Activated CD8-positive, alpha-beta memory T cell treated with anti-CD3 and anti-CD28 coated beads, Interleukin-2, amount 50 U/mL, for 4 hours (primary cell): ENCODE measurements at places on chromosomes 2 and 18.

DNA sequence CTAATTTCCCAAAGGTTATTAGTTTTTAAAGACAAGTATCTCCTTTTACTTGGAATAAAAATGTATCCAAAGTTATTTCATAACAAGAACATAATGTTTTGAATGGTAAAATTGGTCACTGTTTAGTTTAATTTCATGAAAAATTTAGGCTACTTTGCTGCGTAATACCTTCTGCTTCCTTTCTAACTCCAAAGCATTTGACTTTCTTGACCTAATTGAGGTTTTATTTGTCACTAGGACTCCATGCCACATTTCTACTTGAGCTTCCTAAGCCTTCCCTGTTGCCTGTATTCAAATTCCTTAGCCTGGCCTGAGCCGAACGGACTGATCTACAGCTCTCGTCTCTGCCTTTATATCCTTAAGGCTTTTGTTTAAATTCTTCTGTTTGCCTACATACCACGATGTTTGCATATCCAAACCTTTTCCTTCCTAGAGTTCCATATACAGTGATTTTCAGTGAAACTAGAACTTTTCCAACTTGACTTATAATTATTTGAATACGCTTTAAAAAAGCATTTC lies 25.1 kb downstream of the ARMC9 start:
- no peak for DNase-seq

DNA sequence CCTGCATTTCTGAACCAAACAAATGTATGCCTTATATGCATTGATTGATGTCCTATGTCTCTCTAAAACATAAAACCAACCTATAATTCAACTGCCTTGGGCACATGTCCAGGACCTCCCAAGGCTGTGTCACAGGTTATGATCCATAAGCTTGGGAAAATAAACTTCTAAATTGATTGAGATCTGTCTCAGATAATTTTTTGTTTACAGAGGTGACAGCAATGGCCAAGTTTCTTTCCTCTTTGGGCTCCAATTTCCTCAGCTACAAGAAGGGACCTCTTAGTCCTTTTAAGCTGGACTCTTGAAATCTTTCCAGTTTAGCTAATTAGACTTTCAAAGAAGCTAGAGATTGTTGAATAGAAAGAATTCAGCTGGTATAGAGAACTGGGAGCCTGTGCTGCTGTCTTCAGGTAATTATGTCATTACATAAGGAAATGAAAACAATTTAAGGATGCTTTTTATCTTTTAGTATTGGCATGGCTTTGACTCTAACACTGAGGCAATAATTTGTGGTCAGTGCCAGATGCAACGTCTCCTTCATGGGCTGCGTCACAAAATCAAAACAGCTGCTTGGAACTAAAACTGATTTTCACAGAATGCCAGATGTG lies 412.1 kb upstream of the TRIB2 start:
- no peak for DNase-seq

DNA sequence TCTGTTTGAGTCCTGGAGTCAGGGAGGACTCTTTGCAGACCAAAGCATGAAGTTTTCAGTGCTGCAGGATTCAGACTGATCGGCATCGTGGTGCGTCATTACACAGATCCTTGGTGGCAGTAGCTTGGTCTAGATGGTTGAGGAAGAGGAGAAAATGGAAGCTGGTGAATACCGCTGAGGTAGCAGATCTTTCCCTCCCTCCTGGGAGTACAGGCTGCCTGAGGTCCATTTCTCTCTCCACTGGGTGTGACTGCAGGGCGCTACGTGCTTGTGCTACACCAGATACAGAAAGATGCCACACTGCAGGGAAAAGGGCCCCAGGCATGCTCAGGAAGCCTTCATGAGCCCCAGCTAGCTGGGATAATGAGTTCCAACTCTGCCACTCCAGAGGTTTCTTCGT lies 3.3 kb upstream of the CNDP1 start:
- DNase-seq, result no peak

DNA sequence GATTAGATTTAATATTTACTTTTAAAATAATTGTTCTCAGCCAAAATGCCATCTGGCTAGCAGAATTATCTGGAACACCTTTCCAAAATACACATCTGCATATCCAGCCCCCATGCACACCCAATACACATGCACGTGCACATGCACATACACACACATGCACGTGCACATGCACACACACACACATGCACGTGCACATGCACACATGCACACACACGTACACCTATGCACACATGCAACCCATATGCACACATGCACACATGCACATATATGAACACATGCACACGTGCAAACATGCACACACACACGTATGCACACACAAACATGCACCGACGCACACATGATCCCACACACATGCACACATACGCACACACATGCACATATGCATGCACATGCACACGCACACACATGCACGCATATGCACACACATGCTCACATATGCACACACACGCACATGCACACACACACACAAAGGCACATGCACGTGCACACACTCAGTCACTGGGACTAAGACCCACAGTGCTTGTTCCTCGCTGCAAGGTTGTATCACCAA lies 53.5 kb downstream of the COPS8 start:
- no peak for DNase-seq

DNA sequence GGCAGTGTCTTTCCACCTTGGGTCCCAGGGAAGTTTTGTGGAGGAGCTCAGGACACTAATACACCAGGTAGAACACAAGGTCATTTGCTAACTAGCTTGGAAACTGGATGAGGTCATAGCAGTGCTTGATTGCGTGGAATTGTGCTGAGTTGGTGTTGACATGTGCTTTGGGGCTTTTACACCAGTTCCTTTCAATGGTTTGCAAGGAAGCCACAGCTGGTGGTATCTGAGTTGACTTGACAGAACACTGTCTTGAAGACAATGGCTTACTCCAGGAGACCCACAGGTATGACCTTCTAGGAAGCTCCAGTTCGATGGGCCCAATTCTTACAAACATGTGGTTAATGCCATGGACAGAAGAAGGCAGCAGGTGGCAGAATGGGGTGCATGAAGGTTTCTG lies 5.9 kb downstream of the CTLA4 start:
- DNase-seq, result no peak

DNA sequence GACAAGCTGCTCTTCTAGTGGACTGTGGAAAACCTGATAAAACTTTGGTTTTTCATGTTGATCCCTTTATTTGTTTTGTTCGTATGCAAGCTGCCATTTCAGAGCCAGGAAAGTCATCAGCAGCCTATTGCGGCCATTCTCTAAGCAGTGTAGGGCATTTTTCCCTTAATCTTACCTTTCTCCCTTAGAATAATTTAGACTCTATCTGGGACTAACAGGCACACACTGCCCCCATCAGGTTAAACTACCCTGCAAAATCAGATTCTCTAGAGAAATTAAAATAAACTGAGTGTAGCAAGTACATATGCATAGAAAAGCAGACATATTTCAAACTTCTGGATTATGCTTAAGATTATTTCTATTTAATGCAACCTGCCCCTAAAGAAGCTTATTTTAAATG lies 347.5 kb downstream of the METTL4 start:
- no peak for DNase-seq

GRCh38 chr2:208192611-208193236 lies 2.9 kb upstream of the C2orf80 start:
- DNase-seq, result no peak

DNA sequence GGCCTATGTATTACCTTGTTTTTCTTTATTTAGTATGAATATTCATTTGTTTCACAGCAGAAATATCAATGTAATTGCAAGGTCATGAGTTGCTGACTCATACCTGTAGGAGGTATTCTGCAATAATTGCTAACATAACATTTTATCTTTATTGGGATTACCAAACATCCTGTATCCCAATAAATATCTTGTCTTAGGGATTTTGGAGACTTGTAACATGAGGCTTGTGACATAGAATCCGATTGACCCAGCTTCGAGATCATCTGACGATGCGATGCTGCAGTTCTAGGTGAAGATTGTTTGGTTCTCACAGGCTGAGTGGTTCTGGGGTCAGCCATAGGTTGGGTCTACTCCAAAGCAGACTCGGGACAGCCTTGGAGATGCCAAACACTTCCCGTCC lies 133.4 kb upstream of the RND3 start:
- DNase-seq, result no peak

- no peak for DNase-seq
These were observed 166.6 kb upstream of the TANK start for GRCh38 chr2:160993654-160994061.

DNA sequence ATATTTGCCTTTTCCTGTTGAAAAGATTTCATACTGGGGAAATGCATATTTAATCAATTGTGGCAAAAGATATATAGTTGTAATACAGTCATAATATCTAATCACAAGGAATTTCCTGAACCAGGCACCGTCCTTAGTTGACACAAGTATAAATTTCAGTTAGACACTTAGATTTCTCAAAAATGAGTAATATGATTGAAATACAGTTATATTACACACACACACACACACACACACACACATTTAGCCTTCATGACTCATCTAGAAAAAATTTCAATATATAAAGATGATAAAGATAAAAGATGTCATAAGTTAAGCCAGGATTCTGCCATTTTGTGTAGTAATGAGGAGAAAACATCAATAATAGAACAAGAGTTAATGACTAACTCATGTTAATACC lies 258.4 kb upstream of the ZNF804A start:
- DNase-seq, result no peak

GRCh38 chr2:55871637-55872036 lies 51.9 kb downstream of the EFEMP1 start:
- no peak for DNase-seq

GRCh38 chr2:187419808-187420207 lies 28.2 kb downstream of the CALCRL start:
- DNase-seq, result no peak

DNA sequence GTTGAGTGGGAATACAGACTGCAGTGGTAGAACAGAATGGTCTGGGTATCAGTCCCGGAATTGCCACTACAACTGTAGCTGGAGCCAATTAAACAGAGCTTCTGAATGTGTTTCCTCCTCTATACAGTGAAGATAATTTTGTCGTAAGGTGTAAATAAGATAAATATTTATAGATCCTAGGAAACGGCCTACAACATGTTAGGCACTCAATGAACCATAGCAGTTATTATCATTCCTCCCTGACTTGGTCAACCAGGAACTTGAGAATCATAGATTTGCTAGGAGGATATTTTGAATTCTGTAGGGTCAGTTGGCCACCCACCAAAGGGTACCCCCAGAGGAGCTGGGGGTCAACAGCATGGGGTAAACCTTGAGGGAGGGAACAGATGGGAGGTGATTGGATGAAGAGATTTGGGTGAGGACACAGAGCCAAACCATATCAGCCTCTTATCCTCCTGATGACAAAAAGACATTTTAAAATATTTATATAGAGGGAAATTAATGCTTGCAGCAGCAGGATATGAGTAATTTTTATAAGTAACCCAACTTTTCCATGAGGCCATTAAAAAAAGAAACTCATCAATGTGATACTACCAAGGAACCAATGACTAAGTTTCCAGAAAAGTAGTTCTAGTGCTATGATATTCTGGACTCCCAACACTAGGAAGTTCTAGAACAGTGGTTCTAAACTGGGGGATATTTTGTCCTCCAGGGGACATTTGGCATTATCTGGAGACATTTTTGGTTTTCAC lies 4.0 kb downstream of the DHRS9 start:
- no peak for DNase-seq

GRCh38 chr2:175234650-175235049 lies 53.1 kb upstream of the ATP5MC3 start:
- DNase-seq, result no peak

DNA sequence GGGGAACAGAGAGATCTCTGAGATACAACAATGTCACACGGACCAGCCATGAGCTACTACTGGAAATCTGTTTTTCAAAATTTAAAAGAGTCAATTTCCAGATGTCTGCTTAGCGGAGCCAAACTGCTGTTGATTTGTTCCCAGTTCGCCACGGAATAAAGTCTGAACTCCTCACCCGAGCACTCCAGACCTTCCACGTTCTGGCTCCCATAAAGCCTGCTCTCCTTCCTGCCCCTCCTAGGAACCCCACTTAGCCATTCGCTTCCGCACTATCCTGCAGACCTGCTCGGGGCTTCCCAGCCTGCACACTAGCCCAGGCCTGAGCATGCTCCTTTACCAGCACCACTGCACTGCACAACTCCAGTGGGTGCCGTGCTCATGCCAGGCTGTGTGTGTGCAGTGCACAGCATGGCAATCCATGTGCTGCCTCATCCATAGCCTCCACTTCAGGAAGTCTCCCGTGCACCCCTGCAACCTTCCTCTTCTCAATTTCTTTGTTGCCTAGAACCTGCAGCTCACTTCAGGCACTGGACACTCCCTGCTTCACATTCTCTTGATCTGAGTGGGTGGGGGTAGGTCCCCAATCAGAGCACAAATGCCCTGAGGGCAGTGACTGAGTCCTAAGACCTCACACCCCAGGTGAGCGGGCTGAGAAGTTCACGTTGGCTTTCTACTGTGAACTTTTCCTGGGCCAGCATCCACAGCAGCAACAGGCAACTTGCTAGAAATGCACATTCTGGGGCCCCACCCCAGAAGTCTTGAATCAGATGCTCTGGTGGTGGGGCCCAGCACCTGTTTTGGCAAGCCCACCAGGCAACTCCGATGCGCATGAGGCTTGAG lies 53.7 kb downstream of the ZBTB7C start:
- DNase-seq, result no peak

DNA sequence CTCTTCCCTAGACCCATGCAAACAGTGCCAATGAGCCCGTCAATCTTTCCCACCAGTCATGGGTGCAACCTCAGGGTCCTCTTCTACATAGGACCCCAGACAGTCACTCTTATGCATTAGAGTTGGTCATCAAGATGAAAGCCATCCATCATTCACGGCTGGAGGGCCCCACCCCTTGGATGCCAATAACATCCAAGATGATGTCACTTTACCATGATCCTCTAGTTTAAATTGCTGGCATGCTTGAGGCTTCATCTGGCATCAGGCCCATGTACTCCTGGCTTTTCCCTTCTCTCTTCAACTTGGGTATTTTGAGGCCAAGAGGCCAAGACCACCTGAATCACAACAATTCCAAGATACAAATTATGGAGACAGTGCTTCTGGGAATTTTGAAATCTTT lies 91.1 kb upstream of the MAPK4 start:
- DNase-seq, result no peak

DNA sequence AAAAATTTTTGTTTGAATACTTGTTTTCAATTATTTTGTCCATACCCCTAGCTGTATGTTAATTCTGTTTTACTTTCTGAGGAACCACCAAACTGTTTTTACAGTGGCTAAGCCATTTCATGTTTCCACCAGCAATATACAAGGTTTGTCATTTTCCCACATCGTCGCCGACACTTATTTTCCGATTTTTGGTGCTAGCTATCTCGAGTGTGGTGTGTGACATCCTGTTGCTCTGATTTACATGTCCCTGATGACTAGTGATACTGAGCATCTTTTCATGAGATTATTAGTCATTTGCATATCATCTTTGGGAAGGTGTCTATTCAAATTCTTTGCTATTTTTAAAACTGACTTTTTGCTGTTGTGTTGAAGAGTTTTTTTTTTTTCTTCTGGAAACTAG lies 7.2 kb upstream of the GPC1 start:
- DNase-seq, result no peak

- no peak for DNase-seq
These were observed 74.8 kb downstream of the B3GNT2 start for GRCh38 chr2:62270728-62271127.

GRCh38 chr2:195364015-195364965 lies 292.7 kb upstream of the SLC39A10 start:
- DNase-seq, result no peak
